ENCODE measurements at places on chromosomes 4 and X.

GRCh38 chrX:106921637-106922036 lies 1.4 kb downstream of the CLDN2 start:
- no peak for DNase-seq

GRCh38 chrX:5810636-5811035 lies 418.0 kb downstream of the NLGN4X start:
- no peak for DNase-seq

DNA sequence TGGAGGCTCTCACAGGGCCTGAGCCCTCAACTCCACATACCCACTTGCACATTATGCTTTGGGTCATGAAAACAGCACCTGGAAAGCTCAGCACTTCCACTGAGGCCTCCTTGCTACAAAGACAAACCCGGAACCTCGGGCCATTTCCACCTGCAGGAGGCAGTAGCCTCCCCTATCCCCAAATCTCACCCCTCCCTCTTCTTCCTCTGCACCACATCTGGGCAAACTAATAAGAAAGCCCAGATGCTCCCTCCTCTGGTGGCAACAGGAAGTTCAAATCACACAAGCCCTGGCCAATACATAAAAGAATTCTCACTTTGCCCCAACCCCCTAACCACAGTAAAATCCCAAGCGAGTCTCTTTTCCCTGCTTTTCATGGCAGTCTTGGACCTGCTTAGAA lies 136.4 kb downstream of the MAPK10 start:
- no peak for DNase-seq

DNA sequence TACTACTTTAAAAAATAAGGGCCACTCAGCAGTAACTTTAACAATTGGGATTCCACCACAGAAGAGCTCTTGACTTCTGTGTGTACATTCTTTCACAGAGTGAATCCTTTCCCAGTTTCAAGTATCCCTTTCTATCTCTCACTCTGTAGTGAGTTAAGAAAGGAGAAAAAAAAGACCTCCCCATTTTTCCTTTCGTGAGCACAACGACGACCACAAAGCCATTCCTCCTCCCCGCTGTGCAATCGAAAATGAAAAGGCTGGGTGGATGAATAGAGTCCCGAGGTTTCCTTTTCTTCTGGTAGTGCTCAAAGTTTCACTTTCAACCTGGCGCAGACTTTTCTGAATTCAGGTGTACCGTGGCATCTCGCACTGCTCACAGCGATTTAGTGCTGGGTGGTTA lies 58.0 kb downstream of the TAB3 start:
- peak; percentile 15 for DNase-seq

- no peak for DNase-seq
Observed at GRCh38 chr4:73417973-73418372, 13.9 kb downstream of the ALB start.

GRCh38 chr4:99832321-99832720 lies 15.7 kb downstream of the DAPP1 start:
- DNase-seq, result no peak

- DNase-seq, result no peak
Observed at GRCh38 chrX:142804085-142804484, 221.6 kb upstream of the SPANXN4 start.

DNA sequence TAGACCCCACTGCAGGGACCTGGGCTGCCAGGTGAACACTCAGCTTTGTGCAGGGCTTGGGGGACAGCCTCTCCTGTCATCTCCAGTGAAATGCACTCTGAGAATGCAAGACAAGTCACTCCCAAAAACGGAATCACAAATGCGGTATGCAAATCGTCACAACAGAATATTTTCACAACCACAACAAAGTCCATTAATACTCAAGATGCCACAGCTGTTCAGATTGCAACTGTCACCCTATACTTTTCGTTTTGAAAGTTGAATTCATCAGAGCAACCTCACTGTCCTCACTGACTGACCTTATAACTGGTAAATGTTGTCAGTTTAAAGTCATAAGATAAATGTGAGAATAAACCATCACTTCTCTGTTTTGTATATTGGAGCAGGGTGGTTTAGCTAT lies 16.6 kb downstream of the JAKMIP1 start:
- DNase-seq, result no peak

DNA sequence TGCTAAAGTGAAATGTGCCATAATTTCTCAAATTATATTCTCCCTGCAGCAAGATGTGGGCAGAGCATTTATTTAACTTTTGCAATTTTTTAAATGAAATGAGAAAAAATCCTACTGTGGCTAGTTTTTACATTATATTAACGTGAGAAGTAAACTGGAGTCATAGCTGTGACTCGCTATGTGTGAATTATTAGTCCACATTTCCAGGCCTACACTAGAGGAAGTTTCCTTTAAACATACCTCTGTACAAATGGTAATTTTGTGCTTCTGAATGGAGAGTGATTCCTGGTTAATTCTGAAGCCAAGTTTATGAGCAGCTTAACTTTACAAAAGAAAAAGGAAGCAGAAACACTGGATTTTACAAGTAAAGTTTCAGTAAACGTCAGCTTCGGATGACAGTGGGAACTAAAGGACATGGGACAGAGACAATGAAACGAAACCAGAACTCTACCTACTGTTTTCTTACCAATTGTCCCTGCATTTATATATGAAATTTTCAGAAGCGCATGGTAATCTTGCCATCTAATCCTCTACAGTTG lies 72.4 kb downstream of the FBXO8 start:
- no peak for DNase-seq

- DNase-seq, result no peak
Observed at GRCh38 chrX:33032700-33033099, 178.6 kb downstream of the DMD start.

- DNase-seq, result no peak
Observed at GRCh38 chrX:40085714-40086113, 12.0 kb downstream of the BCOR start.

DNA sequence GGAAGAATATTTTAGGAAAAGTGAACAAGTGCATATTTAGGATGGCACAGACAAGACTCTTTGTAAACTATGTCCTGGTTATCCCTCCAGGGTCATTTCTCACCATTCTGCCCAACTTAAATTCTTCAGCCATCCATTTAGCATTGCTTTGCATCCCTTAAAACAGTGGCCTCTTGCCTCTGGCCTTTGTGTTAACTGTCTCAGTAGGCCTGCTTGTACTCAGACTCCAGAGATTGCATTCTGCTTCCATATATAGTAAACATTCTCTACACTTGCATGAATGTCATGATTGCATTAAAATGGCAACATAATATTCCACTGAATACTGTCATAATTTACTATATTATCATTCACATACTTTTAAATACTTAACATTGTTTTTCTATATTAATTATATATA lies 43.2 kb downstream of the NR3C2 start:
- DNase-seq, result no peak

GRCh38 chr4:118939169-118939783 lies 50.6 kb downstream of the SYNPO2 start:
- no peak for DNase-seq

DNA sequence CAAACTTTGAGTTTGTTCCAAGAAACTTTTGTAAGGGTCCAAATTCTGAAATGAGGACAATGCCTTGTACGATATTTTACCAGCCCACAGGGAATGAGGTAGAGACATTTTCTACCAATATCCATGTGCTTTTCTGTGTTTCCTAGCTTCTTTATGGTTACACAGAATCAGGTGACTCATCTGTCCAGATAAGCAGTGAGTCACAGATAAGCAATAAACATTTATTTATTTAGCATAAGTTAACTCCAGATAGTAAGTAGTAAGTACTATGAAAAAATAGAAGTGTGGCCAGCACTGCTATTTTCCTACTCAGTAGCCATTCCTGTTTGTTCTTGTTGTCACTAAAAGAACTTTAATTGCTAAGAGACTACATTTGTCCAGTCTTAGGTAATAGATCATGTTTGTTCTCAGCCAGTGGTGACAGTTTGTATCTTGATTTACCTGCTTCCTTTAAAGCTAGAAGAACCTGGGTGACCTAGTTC lies 7.4 kb downstream of the AFF1 start:
- no peak for DNase-seq

DNA sequence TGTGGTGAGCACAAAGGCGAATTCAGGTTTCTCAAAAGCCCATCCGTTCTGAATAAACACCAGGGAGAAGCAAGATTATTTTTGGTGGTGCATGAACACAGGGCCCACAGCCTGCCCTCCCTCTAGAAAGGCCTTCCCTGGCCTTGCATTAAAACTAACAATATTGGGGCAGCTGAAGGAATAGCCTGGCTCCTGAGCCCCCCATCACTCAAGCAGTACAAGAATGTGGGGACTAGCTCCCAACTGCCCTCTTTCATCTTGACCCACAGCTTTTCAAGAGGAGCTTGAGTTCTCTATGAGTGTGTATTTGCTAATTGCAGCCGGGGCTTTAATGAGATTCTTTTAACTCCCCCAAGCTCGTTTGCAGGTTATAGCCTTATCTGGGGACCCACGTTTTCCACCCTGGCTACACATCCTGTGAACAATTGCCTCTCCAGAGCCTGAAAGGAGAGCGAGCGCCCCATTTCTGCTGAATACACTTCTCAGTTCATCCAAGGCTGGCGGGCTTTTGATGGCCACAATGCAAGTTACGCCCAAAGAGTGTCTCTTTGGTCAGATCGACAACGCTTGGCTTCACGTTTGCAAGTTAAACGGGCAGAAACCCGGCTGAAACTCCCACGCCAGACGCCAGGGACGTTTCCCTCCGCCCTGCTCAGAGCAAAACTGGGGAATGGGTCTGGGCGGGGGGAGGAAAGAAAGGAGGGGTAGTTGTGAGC lies 4.7 kb upstream of the GSX2 start:
- DNase-seq, result no peak

DNA sequence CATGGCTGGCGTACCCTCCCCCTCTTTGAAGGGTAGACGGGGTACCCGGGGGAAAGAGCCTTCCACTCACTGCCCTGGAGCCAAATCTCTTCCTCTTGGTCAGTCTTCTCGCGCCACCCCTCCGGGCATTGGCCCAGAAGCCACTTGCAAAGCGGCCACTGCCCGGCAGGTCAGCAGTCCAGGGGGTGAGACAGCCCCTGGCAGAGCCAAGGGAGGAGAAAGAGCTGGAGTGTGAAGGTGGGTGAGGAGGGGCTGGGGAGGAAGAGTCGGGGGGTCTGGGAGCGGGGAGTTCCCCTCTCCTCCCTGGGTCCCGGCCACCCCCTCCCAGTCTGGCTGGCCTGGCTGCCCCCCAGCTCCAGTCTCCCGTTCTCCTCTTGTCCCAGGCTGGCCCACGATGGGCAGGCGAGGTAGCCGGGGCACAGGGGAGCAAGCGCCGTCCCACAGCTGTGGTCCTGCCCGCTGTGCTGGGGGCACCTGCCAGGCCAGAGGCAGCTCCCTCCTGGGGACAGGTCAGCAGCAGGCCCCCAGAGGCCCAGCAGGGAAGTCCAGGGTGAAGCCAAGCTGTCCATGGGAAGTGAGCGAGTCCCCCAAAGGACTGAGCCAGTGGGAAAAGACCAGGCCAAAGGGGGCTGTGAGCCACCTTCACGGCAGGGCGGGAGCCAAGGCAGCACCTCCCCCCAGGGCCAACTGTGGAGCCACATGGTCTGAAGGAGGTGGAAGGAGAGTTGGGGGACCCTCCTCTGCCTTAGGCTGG lies 21.6 kb upstream of the DUSP9 start:
- no peak for DNase-seq

- DNase-seq, result no peak
Observed at GRCh38 chr4:184807797-184808712, 17.7 kb downstream of the ACSL1 start.

DNA sequence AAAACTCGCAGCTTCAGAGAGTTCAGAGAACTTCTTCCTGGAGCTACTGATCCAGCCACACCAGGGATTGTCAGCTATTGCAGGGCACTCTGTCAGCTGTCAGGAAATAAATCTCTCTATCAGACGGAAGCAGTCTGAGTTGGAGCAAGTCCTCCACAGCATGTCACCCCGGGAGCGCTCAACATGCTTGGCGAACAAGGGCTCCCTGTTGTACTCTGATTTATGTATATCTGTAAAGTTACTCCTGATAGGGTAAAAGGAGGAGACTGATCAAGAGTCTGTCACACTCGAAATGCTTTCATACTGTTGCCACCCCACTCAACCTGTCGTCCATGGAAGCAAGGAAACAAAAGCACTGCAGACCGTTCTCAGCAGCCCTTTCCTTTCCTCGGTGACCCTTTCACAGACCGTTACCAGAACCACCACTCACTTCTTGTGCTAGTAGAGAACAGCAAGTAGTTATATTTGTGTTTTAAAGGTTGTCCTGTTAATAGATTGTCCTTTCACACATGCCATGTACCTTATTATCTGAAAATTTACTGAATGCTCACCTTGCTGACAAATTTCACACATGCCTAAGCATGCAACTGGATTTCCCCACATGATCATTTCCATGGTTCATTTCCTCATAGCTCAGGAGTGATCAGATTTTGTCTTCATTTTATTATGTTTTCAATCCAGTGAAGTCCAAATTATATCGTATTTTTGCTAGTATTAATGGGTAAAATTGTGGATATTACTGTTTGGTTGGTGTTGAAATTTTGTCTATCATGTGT lies 2108.9 kb upstream of the TENM3 start:
- DNase-seq, result no peak

Measured in activated T-cell treated with anti-CD3 and anti-CD28 coated beads for 48 hours (primary cell).